Stimulated activated CD4-positive, alpha-beta T cell treated with anti-CD3 and anti-CD28 coated beads, Interleukin-1b, Interleukin-23, amount 100 ng/mL, for 48 hours (primary cell): ENCODE measurements at places on chromosomes 3 and 15.
A peak's percentile ranks its signal among the peaks of the same experiment; 100 is the strongest.

DNA sequence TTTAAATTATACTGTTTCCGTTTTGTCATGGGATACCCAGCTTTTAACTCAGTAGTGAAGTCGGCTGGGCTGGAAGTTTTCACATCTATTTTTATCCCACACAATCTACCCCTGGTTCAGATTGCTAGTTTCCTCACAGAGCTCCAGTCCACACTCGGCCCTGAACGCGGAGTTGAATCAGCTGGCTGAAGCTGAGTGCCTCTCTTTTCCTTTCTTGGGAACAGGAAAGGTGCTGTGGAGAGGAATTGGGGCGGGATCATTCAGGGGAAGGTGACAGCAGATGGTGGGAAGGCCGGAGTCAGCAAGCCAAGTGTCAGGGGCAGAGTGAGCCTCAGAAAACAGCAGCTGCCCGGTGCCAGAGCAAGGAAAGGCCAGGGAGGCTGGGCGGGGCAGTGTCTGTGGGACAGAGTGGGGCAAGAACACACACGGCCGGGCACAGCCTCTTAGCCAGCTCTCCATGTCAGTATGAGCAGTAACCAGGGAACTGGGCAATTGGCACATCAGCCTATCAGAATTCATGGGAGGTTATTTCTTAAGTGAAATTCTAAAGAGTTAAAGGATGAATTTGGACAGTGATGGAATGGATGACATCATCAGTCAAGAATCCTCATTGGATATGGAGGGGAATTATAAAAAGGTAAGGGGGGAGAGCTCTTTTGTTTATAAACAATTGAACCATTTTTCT lies 135.7 kb upstream of the IL12A start:
- DNase-seq, result no peak

DNA sequence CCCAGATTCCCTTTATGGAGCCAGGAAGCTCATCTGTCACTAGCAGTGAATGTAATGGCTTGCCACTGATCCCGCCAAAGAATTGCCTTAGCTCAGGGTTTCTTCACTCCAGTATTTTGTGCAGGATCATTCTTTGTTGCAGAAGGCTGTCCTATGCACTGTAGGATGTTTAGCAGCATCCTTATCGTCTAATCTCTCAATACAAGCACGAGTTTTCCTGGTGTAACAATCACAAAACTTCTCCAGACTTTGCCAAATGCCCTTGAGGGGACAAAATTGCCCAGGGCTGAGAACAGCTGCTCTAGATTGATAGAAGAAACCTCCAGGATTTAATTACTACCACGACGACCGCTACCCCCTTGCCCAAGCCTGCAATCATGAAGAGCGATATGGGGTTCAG lies 6.8 kb upstream of the SHQ1 start:
- DNase-seq, result no peak

DNA sequence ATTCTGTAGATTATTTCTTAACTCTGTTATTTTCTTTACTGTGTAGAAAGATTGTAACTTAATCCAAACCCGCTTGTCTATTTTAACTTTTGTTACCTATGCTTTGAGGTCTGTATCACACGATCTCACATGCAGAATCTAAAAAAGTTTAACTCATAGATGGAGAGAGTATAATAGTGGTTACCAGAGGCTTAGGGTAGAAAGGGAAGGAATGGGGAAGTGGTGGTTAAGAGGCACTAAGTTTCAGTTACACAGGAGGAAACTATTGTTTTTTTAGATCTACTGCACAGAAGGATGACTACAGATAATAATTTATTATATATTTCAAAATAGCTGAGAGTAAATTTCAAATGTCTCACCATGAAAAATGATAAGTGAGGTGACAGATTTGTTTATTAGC lies 515.2 kb downstream of the RSL24D1 start:
- no peak for DNase-seq

- no peak for DNase-seq
These were observed 25.3 kb upstream of the ABHD17C start for GRCh38 chr15:80669663-80670273.

DNA sequence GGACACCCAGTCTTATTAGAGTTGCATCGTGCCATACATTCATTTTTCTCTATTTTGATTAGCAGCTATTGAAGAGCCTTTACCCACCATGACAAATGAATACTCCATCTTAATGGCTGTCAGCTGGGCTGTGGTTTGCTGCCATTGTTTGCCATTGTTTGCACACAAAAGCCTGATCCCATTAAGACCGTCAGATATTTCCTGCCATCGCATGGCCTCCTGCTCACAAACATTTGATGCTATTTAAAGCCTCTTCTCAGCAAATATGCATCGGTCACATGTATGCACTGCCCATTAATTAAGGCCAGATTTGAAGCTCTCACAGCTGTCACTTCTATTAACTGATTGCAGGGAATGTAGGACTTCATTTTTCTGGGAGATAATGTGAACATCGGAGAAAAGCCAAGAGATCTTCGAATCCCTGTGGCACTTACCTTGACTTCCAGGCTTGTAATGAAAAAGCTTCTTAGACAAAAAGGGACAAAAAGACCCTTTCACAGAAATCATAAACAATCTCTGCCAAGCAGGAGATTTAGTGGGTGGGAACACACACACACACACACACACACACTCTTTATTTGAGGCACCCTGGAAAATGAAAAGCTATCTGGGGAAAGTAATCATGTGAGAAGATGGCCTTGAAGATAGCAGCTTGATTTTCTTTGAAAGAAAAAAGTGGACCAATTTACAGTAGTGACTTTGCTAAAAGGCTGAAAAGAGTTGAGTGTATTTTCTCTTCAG lies 175.4 kb upstream of the NR2E3 start:
- no peak for DNase-seq

GRCh38 chr15:70451821-70452653 lies 311.3 kb downstream of the UACA start:
- peak; percentile 31 for DNase-seq

DNA sequence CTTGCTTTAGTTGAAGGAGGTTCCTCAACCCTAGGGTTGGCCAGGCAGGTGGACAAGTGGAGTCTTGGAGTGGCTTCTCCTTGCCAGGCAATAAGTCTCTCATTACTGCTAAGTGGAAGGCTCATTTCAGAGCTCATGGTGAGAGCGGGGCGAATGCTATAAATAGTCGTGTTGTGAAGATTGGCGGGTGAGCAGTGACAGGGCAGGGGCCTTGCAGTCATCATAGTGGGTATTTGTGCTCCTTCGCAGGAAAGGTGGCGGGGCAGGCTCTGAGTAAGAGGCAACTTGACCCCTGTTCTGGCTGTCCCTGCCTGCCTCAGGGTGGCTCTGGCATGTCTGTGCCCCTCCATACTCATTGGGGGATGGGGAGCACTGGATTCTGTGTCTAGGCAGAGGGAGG lies 8.7 kb upstream of the GRM2 start:
- no peak for DNase-seq

DNA sequence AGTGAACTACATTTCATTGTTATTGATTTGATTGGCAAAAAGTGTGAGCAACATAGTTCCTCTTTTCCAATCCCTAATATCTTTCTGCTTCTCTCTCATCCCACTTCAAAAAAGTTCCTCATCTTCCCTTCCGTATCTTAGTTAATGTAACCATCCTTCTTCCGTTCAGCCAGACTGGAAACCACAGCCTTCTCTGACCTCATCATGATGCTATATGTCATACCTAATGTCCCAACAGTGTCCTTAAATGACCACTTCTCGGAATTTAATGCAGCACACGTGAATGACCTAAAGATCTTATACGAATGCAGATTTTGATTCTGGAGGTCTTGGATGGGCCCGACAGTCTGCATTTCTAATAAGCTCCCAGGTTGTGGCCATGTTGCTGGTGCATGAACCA lies 320.3 kb upstream of the SATB1 start:
- DNase-seq, result no peak

- DNase-seq, result no peak
These were observed 37.0 kb downstream of the SEMA6D start for GRCh38 chr15:47754312-47754711.

- no peak for DNase-seq
These were observed 16.0 kb upstream of the ZNF710 start for GRCh38 chr15:89985111-89985510.

DNA sequence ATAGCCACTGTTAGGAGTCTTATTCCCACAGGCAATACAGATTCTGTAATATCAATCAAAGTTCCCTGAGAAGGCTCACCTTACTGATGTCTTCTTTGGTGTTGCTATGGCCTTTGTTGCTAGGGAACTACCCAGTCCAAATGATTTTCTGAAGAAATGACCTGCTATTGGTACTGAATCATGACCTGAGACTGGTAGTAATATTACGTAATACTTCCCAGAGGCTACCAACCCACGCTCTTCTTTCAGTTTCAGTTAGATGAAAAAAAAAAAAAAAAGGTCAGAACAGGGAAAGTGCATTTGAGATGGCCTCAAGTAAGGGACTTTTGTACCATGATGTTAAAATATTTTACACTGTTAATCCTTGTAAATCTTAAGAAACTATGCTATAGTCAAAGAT lies 1092.5 kb upstream of the EPHA6 start:
- no peak for DNase-seq

DNA sequence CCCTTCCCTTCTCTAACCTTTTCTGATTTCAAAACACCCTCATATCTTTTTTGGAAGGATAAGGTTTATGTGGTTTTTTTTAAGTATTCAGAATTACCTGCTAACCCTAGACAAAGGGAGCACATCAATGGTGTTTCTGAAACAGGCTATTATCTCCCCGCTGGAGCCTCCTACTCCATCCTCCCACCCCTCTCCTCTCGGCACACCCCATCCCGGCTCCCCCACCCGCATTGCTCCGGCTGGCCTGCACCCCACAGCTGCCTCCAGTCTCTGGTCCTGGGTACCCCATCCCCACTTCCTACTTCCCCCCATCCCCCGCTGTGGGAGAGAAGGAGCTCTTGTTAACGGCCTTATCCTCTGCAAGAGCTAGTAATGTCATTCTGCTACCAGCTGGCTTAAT lies 59.2 kb downstream of the PDIA5 start:
- DNase-seq, result no peak

GRCh38 chr15:93866476-93866875 lies 364.9 kb upstream of the MCTP2 start:
- DNase-seq, result no peak

GRCh38 chr3:182796310-182796709 lies 3.0 kb downstream of the ATP11B start:
- DNase-seq, result no peak

GRCh38 chr15:69628256-69629093 lies 175.9 kb downstream of the RPLP1 start:
- DNase-seq, result no peak

GRCh38 chr3:193052354-193053045 lies 134.8 kb upstream of the MB21D2 start:
- DNase-seq, result no peak

DNA sequence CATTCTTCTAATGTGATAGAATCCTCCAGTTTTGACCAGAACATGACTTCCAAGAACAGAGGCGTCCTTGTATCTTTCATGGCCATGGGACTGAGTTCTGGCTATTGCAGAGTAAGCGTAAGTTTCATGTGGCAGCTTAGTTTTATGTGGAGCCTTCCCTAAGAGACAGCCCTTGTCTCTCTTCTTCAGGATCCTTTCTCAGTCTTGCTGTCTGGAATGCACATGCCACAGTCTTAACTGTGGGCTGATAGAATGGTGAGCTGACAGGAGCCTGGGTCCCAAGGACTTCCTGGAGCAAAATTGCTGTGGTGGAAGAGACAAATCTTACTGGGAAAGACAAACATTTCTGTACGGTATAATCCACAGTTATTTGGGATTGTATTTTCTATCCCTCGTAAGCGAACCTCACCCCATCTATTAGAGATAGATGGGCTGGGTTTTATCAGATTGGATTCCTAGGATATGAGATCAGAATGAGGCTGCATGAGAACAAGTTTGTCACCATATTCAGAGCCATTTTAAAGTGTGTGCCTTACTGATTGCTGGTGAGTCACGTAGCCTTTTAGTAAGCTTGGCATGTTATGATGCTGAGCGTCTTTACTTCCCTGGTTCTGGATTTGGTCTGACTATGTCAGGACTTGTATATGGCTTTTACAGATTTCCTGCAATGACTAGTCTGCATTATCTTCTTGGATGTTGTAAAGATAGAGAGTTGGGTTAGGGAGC lies 32.8 kb downstream of the CDIN1 start:
- no peak for DNase-seq

GRCh38 chr15:100536733-100537132 lies 8.0 kb upstream of the CERS3 start:
- DNase-seq, result no peak

- no peak for DNase-seq
These were observed 922.2 kb downstream of the TUSC7 start for GRCh38 chr3:117631781-117632180.

GRCh38 chr3:198061119-198062067 lies 101.4 kb downstream of the LMLN start:
- no peak for DNase-seq

GRCh38 chr3:7201784-7202183 lies 340.9 kb downstream of the GRM7 start:
- DNase-seq, result no peak

DNA sequence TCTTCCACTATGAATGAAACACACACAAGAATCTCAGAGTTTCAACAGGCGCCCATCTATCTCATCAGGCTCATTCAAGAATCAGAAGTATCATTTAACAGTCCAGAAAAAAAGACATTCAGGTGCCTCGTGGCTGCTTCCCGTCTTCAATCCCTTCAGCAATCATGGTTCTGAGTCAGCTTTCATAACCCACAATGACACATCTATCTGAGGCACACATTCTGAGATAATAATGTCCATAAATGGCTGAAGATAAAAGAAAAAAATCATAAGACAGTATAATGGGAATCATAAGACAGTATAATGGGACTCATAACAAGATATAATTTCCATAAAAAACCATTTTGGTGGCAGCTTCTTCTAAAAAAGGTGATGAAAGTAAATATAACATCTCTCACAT lies 52.4 kb downstream of the TNIK start:
- DNase-seq, result peak; percentile 17

DNA sequence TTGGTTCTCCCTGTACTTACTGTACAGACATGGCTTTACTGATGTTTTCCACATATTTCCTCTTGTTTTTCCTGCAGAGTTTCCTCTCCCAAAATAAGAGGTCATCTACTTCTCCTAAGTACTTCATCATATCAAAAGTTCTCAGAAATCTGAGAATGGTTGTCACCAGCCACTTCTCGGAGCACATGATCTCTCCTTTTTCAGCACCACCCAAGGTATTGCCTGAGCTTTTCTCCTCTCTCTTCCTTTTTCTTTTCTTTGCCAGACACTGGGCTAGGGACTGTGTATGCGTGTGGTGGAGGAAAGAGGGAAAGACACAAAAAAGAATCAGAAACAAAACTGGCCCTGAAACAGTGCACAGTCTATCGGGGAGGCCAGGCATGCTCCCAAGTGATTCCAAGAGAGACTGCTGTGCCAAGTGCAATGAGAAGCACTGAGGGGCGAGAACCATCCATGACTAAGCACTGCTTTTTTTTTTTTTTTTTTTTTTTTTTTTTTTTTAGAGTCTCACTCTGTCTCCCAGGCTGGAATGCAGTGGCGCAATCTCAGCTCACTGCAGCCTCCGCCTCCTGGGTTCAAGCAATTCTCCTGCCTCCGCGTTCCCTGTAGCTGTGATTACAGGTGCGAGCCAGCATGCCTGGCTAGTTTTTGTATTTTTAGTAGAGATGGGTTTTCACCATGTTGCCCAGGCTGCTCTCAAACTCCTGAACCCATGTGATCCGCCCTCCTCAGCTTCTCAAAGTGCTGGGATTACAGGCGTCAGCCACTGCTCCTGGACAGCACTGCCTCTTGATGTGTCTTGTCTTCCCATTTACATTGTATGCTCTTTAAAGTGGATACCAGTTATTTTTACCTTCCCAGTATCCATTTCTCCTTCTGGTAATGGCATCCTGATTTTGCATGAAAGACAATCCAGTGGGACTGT lies 194.0 kb upstream of the FEZF2 start:
- DNase-seq, result no peak
